ENCODE measurements at places on chromosomes 5 and 9. TPM values are rescaled to one million over a fixed set of nuclear protein-coding genes. Genes with fewer than 3 reads are reported as not detected.
A peak's percentile ranks its signal among the peaks of the same experiment; 100 is the strongest.

The GGTA1 gene
- polyA plus RNA-seq: 6.2 TPM

The MLANA gene
- polyA plus RNA-seq: 0.75 TPM

GRCh38 chr5:173780235-173781234 lies 107.6 kb upstream of the CPEB4 start:
- no peak for DNase-seq

DNA sequence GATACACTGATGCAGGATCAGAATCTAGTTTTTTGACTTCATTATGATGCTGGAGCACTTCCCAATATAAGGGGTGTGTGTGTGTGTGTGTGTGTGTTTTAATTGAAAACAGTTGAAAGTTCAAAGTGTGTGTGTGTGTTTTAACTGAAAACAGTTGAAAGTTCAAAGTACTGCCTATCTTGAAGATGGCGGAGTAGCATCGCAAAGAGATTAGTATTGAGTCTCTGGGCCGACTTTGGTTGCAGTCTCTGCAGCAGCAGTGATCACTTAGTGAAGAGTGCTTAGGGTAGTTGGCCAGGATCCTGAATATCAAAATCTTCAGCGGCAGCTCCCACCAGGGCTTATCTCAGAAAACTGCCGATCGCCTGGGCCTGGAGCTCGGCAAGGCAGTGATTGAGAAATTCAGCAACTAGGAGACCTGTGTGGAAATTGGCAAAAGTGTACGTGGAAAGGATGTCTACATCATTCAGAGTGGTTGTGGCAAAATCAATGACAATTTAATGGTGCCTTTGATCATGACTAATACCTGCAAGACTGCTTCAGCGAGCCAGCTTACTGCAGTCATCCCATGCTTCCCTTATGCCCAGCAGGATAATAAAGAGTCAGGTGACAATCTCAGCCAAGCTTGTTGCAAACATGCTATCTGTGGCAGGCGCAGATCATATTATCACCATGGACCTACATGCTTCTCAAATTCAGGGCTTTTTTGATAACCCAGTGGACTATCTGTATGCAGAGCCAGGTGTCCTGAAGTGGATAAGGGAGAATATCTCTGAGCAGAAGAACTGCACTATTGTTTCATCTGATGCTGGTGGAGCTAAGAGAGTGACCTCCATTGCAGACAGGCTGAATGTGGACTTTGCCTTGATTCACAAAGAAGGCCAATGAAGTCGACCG lies 7.3 kb upstream of the SCAI start:
- DNase-seq: no peak

DNA sequence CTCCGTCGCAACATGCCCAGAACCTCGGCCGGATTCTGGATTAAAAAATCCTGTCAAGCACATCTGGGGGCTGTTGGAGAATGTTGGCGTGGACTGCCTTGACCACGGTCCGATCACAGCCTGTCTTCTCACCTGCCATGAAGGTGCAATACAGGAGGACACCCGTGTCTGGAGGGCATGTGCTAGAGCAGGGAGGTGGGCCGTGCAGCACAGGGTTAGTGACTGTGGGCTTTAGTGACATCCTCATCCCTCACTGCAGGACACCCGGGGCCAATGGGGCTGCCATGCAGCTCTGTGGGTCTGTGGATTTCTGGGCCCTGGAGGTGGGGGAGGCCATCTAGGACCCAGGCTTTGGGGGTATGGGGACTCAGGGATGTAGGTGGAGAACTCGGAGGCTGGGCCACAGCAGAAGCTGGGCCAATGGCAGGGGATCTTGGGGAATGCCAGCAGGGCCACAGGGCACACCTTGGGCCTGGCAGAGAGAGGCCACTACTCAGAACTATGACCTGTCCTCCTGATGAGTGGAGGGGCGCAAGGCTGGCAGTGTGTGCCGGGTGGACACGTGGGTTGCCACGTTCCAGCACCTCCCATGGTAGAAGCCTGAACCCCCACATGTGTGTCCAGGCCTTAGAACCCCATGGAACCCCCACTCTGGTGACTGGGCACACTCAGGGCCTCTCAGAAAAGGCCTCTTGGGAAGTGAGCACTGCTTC lies 23.3 kb downstream of the ZDHHC11B start:
- no peak for DNase-seq

- DNase-seq: no peak
These were observed 30.8 kb downstream of the MTAP start for GRCh38 chr9:21833090-21833801.

GRCh38 chr5:33212900-33213299 lies 227.9 kb upstream of the TARS1 start:
- no peak for DNase-seq

GRCh38 chr5:83044926-83045325 lies 32.3 kb downstream of the TMEM167A start:
- DNase-seq: no peak

DNA sequence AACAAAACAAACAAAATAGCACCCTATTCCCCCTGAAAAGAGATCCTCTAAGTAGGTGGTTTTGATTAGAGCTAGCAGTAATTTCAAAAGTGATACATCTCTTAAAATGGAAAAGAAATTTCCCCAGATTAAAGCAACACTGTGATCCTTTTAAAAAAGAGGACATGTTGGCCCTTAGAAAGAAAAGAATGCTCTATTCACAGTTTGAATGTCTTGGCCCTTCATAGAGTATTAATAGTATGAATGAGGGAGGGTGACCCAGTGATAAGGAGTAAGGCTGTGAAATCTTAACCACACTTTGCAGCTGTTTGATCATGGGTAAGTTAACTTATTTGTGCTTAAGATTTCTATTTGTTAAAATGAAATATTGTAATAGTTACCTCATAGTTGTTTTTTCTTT lies 467.7 kb upstream of the MEF2C start:
- DNase-seq: no peak

- no peak for DNase-seq
These were observed 578.4 kb downstream of the CCDC171 start for GRCh38 chr9:16131264-16131663.

DNA sequence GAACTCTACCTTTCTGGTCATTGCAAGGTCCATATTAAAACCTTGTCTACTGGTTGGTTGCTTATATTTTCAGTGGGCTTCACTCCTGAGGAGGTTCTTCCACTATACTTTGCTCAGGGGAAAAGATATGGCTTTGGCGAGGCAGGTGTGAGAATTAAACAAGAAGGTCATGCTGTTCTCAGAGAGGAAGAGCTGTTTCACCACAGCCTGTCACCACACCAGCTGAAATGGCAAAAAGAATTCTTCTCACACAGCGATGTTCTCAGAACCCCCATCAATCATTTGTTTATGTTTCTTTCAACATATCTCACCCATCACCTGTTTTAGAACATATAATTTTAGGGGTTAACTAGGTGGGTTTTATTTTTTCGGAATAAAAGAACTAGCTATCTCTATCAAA lies 38.6 kb downstream of the CAPSL start:
- no peak for DNase-seq

DNA sequence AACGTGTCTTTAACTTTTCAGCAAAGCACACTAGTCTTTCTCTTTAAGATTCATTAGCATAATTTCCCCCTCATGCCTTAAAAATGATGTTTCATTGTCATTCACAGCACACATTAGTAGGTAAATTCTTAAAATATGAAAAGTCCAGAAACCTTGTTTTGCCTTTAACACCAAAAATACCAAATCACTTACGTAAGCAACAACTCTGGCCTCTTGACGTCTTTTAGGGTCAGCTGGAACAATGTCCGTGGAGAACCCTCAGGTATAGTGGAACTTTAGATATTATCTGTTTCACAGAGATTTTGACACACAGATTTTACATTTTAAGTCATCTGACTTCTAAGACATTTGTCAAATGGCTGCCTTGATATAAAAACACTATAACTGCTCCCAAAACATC lies 30.9 kb downstream of the LNPEP start:
- DNase-seq: no peak

- DNase-seq: no peak
These were observed 48.9 kb downstream of the GNAQ start for GRCh38 chr9:77982581-77983319.

- DNase-seq: no peak
These were observed 420.2 kb downstream of the RAB3C start for GRCh38 chr5:59003124-59003523.

GRCh38 chr5:68332080-68332451 lies 116.5 kb downstream of the PIK3R1 start:
- DNase-seq: no peak

GRCh38 chr5:171736976-171737891 lies 48.4 kb upstream of the SMIM23 start:
- no peak for DNase-seq

DNA sequence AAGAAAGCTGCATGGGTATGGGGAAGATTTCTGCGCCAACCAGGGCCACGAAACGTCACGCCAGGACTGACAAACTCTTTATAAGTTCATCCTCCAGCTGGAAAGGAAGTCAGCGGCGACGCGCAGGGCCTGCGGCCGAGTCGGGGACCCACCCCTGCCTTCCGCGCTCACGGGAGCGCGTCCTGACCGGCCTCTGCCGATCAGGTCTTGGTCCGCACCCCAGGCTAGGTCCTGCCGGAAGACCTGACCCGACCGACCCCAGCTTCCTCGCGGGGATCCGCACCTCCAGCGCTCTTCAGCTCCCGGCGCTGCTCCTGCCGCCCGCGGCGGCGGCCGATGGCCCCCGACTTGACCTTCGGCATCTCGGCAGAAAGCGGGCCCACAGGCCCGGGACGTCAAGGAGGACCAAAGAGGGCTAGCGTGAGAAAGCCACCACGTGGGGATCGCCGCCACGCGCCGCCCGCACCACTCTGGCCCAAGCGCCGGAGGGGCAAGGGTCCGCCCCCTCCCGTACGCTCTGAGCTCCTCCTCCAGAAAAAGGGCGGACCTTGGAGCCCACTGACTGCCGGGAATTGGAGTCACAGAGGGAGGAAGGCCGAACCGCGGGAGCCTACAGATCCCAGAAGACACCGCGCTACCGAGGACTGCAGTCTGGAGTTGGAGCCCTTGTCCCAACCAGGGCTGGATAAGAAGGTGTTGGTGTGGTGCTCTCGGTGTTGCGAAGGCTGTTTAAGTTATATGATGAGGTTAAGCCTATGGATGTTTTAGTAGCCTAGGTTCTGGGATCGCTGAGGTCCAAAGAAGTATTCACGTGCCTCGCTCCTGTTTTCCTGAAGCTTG lies at the start of gene DIMT1:
Gene DIMT1, minus strand, starts transcription at position 495 of the 840 bp plus-strand sequence. Its CDS starts 133 bp downstream, at position 362.
- DNase-seq: peak; percentile 91
